Left ventricle myocardium superior (tissue), 1 donor: ENCODE measurements at places on chromosomes 2 and 18.

GRCh38 chr2:220162320-220162719, 534.9 kb downstream of the SLC4A3 start:
- no peak for DNase-seq

- no peak for DNase-seq
Measured at GRCh38 chr2:98412751-98413458, 31.8 kb upstream of the INPP4A start.

DNA sequence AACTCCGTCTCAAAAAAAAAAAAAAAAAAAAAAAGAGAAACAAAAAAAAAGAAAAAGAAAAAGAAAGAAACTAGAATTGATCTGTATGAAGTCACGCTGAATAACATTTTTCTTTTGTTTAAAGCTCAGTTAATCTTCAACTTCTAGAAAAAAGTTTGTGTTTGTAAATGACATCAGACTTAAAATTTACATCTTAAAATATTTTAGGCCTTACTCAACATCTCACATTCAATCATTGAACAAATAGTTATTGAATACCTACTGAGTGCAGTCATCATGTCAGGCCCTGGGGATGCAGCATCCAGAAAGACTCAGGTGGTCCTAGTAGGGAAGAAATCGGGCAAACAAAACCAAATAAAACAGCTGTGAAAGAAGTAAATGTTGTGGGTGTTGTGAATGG, 292.3 kb upstream of the FANCL start:
- no peak for DNase-seq

DNA sequence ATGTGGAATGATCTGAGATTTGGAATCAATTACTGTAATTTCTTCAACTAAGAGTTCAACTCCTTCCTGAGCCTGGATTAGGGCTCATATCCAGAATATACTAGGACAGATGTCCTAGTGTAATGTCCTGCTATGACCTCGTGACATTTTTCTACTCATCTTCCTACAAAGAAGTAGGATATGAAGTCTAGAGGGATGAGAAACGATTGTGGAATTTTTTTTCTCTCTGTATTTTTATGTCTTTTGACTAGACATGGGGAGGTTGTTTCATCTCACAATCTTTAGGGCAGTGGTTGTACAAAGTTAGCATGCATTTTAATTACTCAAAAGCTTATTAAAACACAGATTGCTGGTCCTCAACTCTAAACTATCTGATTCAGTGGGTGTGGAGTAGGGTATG, 203.0 kb downstream of the PARD3B start:
- DNase-seq = no peak

DNA sequence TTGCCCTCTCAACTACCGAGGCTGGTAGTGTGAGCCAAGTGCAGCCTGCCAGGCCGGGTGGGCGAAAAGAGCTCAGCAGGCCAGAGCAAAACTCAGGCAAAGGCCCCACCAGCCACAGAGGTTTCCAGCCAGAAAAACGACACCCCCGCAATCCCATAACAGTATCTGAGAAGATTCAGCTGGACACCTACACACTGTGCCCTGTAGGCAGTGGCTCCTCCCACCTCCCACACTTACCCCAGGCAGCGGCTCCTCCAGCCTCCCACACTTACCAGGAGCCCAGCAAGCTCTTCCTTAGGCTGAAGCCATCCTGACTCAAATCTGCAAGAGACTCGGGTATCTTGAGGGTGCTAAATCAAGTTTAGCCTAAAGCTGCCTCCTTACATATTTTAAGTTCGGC, 15.6 kb upstream of the TMEM18 start:
- DNase-seq = no peak

DNA sequence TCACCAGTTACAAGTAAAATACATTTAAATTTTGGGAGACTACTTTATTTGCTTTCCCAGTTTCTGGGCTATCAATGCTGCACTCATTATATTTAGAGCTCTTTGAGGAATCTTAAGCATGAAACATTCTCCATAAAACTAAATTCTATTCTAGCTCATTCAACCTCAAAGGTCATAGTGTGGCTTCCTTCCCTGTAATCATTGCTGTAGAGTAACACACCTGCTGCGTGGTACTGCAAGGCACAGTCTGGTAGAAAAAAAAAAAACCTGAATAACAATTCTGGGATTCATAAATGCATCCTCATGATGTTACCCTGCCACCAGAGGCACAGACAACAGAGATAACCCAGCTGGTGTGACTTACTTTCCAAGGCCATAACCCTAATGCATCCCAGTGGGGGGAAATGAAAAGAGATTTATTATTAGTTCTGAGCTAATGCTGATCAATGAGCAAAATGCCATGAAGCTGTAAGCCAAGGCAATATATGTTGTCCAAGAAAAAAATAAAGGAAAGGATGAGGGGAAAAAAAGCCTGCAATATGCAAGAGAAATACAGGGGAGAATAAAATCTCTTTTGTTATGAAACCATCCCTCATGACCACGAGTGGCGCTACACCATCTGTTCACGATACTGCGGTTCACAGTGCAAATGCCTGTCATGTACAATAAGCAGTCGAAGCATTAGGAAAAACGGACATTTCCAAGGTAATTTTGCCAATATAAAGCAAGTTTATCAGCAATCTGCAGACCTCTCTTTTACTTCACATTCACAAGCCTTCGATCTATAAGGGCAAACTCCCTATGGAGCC, 1481.6 kb upstream of the PIK3C3 start:
- no peak for DNase-seq

DNA sequence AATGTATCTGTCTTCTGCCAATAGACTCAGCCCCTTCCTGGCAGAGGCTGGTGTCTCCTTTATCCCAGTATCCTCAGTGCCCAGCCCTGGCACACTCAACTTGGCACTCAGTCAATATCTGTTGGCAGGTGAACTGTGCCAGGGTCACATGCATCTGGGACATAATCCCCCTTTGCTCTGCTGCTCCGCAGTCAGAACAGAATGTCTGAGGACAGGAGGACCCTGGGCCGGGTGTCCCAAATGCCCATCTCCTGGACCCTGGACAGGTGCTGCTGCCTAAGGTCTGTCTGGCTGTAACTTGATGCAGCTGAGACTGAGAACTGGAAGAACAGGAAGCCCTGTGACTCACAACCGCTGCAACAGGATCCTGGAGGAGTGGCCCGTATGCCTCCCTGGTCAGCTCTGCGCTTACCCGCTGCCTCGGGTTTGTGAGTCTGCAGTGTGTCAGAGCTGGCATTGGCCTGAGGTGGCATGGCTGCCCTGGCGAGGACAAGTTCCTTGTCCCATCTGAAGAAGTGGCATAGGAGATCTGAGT, 11.4 kb downstream of the HK2 start:
- DNase-seq = peak; percentile 78

- no peak for DNase-seq
Measured at GRCh38 chr2:142509401-142509800, 368.1 kb upstream of the KYNU start.

DNA sequence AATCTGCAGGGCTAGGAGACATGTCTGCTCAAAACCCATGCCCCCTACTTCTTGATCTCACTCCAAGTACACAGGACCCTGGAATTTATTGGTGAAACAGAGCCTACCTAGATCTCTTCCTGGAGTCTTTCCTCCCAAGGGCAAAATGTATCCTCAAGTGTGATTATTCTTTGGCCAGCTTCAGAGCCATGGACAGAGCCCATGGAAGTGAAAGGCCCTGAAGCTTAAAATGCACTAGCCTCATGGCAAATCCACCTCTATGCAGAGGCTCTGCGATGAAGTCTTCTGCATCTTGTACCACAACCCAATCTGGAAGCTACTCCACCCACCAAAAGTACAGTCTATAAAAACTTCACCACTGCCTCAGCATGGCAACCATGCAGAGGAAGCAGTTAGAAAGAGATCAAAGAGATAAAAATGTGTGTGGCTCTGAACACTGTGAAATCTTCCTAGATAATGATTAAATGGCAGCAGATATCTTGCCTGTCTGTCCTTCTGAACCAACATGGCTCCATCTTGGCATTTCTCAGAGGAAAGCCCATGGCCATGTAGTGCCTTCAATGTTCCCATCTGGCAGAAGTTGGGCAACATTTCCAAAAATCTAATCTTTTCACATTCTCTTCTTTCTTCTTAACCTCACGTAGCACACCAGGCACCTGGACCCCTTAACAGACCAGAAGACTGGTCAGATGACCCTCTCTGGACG, 142.9 kb upstream of the KLF7 start:
- no peak for DNase-seq

GRCh38 chr2:165277860-165278656, 38.8 kb downstream of the SCN2A start:
- DNase-seq = no peak

- no peak for DNase-seq
Measured at GRCh38 chr2:38997781-38998180, 108.1 kb downstream of the ARHGEF33 start.

- DNase-seq = no peak
Measured at GRCh38 chr2:112137516-112138158, 548 bp upstream of the FBLN7 start.

GRCh38 chr2:101864426-101864825, 127.3 kb upstream of the IL1R2 start:
- DNase-seq = no peak

DNA sequence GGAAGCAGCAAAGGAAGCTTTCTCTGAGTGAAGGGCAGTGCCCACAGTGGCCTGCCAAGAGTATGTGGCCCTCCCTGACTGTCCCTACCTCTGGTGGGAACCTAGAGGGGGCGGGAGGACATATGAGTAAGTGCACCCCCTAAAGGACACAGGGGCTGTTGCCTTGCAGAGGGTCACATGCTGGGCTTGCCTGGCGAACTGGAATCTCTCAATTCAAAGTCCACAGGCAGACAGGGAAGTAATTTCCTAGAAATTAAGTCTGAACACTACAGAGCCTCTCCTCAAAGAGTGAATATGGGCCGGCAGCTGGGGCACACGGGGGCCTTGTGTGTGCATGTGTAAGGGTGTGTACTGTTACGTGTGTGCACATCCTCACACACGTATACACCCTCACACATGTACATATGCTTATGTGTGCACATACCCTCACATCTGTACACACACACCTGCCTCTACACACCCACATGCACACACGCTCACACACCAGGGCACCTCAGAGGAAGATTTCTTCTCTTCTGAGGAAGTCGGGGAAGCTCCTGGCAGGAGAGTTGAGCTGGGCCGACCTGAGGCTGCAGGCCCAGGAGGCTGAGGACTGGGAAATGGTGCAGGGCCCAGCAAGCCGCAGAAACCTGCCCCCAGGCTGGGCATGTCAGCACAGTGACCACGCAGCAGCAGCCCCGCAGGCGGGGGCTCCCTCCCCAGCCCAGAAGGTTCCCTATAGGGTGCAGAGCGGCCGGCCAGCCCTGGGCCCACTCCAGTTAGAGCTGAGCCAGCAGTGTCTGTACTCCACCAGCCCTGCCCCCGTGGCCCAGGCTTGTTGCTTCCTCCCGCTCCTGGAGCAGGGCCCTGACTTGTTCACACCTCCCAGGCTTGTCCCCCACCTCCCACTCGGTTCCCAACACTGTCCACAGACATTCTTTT, 77.4 kb upstream of the TAF1B start:
- DNase-seq = peak; percentile 62

DNA sequence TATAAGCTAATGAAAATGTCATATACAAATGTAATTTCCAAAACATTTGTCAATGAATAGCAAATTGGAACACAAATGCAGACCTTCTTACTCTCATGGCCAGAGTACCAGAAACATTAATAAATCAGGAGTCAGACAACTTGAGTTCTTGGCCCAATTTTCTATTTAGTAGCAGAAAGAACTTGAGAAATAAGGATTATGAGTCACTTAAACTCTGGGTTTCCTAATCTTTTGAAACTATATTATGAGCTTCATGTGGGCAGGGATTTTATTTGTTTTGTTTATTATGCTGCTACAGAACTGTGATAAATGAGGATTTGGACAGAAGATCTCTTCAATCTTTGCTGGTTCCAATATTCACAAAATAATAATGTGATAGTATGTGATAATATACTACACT, 686.7 kb downstream of the NR4A2 start:
- DNase-seq = no peak

GRCh38 chr2:21501376-21502027, 377.7 kb downstream of the TDRD15 start:
- no peak for DNase-seq

DNA sequence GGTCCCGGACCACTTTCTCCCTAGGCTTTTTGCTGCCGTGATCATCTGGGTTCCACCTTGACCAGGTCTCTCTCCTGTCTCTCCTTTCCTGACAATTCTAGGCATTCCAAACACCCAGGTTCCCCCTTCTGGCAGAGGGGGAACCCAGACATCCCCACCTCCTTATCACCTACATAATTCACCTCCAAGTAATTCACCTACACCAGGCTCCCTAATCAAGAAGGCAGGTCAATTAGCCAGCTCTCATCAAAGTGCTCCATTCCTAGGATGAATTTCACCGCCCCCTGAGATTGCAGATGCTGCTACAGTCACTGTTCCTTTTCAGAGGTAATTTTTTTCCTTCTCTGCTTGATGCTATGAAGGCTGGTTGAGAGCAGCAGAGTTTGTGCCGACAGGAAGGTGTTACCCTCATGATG, 42.3 kb upstream of the ATG16L1 start:
- DNase-seq = no peak

DNA sequence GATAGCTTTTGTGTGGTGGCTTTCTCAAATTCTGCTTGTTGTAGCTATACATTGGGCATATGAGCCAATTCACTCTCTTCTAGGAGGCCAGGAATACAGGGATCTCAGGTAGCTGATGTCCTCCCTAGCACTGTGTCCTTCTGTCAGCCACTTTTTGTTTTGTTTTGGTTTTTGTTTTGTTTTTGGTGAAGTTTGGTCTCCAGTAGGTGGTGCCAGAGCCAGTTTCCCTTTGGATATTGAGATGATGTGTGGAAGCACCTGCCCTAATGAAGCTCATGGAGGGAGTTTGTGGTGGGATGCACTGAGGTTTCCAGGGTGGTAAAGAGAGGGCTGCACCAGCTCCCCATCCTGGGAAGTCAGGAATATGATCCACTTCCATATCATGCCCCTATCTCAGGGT, 100.5 kb upstream of the VWC2L start:
- DNase-seq = no peak

- DNase-seq = no peak
Measured at GRCh38 chr2:104286841-104287240, 567.1 kb upstream of the POU3F3 start.

DNA sequence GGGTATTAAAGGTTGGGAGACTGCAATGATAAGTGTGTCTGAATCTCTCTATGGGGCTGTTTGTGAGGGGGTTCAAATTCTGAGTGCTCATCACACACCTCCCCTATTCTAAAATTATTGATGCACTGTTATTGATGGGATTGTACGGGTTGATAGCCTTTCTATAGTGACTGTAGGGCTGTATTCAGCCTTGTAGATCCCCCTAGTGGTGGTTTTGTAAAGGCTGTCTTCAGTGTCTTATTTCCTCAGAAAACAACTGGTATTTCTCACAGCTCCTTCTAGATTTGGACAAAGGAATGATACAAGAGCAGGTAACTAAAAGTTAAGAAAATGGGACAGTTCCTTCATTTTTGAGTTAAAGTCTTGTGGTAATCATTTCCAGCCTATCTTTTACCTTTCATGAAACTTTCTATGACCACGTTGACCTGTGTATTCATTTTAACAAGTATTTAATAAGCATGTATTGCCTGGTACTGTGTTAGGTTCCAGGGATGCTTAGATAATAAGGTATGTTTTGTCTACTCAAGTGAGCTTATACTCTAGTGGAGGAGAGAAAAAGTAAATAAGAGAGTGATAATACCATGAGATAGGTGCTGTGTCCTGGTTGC, 21.2 kb downstream of the SMAD4 start:
- DNase-seq = no peak
